ENCODE measurements at places on chromosomes 7 and 10.

DNA sequence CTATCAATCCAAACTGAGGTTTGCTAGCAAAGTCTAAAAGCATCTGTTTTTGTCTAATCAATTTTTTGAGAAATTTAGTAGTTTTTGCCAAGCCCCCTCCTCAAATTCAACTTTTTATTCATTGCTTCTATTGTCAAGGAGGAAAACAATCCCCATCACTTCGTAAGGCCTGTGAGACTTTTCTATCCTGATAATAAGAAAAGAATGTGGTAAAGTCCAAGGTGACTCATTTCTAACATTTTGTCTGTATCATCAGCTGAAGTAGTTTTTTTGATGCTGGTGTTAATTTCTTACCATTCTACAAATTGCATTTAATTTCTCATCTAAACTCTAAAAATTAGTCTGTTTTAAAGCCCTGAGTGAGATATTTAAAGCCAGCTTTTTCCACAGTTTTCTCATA, 11.7 kb downstream of the ANK3 start:
- DNase-seq: no peak

DNA sequence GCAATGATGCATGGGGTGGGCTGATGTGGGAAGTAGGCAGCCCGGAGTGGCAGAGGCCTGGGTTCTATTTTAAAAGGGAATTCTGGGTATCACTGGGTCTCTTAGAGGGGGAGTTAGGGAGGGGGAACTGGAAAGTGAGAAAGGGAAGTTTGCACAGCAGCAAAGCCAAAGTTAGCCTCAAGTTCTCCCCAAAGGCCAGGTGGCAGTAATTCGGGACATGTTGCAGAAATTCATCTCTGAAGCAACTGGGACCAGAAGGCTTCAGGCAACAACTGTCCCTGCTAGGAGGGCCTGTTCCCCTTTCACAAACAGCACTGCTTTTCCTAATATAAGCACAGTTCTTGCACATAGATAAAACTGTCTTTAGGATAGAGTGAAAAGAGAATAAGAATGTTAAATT, 67.4 kb downstream of the NOD1 start:
- DNase-seq: no peak

DNA sequence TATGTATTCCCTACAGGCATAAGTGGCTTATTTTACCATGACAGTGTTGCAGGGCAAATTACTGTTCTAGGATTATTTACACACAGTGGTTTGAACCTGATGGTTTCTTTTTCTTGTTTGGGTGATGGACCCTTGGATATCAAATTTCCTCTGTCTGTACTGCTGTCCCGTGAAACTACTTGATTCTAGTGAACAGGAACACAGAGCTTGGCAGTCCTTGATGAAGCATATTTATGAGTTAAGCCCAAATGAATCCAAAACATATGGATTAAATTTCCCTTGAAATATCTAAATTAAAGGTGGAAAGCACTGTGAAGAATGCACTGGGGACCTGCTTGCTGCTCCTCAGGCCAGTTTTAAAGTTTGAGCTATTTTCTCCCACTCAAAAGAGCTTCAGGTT, 635.3 kb downstream of the INHBA start:
- DNase-seq: no peak

DNA sequence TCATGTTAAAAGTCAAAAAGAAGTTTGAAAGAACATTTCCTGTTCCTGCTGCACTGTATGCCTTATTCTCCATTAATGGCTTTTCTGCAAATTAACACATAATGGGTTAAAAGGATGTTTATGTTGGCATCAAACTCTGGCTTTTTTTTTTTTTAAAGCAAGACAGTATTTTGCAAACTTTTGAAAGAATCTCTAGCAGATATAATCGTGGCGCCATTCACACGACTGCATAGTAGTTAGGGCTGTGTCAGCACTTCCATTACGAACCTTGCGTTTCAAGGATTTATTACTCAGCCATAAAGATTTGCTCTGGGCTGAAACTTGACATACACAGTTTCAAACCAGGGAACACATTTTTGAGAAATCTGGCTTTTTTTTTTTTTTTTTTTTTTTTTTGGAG, 207.8 kb downstream of the DYNC1I1 start:
- DNase-seq: no peak

DNA sequence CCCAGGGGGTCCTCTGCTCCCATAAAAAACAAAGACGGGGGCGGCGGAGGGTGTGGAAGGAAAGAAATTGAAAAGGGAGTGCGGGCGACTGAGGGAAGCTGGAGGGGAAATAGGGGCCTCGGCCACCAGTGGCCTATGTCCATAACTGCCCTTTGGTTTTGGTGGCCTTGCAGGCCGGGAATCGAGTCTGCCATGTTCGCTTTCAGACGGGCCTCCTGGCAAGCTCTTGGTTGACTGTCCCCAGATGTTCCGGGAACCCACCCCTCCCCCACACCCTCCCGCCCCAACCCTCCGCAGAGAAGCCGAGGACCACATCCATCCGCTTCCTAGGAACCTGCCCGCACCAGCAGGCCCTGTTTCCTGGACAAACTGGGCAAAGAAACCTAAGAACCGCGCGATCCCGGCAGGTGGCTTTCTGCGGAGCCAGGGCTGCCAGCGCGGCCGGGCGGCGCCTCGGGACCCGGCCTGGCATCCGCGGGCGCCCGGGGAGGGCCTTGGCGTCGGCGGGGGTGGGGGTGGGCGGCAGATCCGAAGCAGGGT, 20.0 kb upstream of the GATA3 start:
- no peak for DNase-seq

- no peak for DNase-seq
Measured at GRCh38 chr10:130422366-130423324, 286.5 kb downstream of the GLRX3 start.

DNA sequence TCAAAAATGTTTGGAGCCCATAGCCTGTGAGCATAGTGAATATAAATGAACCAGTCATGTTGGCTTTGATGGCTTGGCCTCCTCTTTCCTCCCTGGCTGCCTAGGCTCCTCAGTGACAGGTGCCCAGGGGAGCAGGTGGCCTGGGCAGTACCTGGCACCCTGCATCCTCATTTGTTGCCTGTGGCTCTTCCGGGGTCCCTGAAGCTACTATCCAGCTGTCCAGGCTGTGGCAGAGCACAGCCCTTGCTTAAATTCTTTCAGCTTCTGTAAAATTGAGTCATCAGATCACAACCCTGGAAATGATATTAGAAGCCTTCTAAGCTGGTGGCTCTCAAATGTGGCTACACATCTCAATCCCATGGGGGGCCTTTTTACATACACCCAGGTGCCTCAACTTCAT, 525.4 kb downstream of the GALNT17 start:
- DNase-seq: no peak

DNA sequence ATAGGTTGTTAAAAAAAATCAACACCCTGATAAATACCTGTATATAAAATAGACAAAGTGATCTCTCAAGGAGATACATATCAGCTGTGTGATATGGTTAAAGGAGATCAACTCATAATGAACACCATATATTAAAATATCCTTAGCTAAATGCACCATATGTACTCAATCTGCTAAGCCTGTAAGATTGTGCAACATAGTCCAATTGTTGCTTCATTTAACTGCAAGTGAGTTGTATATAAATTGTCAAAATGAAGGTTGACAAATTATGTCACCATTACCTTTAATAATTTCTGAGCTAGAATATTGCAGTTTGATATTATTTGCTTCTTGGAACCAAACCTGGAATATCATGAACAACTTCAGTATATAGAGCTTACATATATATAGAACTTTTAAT, 283.7 kb downstream of the MALRD1 start:
- no peak for DNase-seq

GRCh38 chr10:22229802-22230157, 12.0 kb upstream of the EBLN1 start:
- no peak for DNase-seq

DNA sequence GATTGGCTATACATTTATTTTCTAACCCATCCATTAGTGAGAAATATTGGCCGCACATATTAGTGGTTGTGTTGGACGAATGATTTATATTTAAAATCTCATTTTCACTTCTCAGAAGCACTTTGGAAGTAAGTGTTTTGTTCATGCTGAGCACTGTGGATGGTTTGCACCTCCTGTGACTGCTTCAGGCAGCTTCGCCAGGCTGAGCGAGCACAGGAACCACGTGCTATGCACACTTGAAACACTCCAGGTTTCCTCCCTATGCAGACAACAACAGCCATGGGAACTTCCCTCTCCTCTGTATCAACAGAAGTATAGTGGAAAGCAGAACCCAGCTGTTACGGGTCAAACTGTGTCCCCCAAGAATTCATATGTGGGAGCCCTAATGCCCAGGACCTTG, 67.3 kb upstream of the WDR11 start:
- no peak for DNase-seq

- no peak for DNase-seq
Measured at GRCh38 chr10:5560817-5561703, 36.3 kb downstream of the CALML3 start.

DNA sequence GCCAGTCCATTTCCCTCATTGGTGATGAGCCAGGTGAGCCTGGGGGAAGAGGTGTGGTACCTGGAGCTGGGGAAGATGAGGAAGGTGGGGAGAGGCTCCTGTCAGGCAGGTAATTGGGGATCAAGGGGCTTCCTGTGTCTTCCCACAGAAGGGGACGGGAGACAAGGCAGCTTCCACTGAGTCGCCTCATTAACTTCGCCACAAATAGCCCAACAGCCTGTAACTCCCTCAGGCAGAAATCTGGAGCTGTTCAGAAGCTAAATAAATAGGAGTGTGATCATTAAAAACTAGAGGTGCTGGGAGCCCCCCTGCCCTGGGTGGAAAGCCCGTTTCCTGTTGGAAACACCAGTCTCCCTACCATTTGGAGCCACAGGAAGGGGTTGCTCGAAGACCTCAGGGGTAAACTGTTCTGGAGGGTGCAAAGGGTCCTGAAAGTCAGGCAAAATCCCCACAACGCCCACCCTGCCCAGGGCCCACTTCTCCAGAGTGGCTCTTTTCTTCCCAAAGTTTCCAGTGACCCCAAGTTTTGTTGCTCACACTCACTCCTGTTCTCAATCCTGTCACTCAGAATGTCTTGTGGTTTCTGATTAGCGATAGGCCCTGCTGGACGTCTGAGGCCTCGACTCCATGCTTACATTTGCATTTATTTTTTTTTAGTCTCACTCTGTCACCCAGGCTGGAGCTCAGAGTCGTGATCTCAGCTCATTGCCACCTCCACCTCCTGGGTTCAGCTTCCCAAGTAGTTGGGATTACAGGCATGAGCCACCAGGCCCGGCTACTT, 25.7 kb downstream of the UNC5B start:
- no peak for DNase-seq

DNA sequence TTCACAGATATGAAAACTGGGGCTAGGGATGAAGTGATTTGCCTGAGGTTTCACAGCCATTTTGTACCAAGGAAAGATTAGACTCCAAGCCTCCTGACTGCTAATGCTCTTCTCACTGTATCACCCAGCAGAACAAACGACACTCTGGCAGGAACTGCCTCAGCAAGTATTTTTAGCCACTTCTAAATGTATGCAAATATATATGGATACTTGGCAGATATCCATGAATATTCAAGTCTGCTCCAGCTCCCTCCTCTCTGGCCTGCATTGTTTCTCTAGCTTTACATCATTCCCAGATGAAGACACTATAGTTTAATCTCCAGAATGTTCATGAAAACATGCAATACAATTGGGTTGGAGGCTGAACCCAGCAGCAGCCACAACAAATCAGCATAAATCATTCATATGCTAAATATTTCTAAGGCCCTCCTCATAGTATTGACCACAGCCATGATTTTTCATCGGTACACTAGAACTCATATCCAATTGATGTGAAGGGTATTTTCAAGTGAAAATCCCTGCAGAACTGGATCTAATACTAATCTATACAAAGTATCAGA, 65.5 kb downstream of the HPSE2 start:
- no peak for DNase-seq

- peak; percentile 6 for DNase-seq
Measured at GRCh38 chr10:58152673-58153263, 114.9 kb downstream of the IPMK start.

- DNase-seq: no peak
Measured at GRCh38 chr7:14341200-14341775, 351.8 kb upstream of the ETV1 start.

DNA sequence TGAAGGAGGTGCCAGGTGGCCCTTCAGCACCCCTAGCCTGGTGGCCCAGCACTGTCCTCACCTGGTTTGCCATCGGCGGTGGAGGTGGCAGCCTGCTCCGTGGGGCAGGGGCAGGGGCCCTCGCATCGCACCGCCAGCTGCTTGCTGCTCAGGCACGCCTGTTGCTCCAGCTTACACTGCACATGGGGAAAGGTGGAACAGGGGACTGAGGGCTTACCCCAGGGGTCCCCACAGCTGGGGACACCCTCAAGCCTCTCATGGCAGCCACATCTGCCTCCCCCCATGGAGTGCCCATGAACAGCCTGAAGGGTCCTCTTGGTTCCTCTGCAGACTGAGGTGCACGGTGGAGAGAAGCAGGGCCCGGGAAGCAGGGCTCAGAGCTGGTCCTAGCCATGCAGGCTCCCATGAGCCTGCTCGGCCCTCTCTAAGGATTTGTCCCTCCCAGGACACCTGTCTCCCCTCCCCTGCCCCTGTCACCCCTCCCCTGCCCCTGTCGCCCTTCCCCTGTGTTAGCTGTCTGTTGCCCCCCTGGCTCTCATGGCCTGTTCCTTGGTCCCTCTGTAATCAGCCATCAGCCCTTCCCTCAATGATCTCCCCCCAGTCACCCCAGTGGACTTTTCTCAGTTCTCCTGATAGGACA, 20.1 kb downstream of the SPOCK2 start:
- no peak for DNase-seq

GRCh38 chr7:117640465-117640864, 160.6 kb downstream of the CFTR start:
- DNase-seq: no peak

- no peak for DNase-seq
Measured at GRCh38 chr7:56686276-56686859, 445.9 kb downstream of the ZNF479 start.

GRCh38 chr7:80883154-80884025, 35.5 kb downstream of the SEMA3C start:
- DNase-seq: no peak

- DNase-seq: no peak
Measured at GRCh38 chr7:152052771-152053170, 27.3 kb downstream of the GALNT11 start.

- no peak for DNase-seq
Measured at GRCh38 chr10:30915146-30915545, 116.5 kb downstream of the ZNF438 start.

DNA sequence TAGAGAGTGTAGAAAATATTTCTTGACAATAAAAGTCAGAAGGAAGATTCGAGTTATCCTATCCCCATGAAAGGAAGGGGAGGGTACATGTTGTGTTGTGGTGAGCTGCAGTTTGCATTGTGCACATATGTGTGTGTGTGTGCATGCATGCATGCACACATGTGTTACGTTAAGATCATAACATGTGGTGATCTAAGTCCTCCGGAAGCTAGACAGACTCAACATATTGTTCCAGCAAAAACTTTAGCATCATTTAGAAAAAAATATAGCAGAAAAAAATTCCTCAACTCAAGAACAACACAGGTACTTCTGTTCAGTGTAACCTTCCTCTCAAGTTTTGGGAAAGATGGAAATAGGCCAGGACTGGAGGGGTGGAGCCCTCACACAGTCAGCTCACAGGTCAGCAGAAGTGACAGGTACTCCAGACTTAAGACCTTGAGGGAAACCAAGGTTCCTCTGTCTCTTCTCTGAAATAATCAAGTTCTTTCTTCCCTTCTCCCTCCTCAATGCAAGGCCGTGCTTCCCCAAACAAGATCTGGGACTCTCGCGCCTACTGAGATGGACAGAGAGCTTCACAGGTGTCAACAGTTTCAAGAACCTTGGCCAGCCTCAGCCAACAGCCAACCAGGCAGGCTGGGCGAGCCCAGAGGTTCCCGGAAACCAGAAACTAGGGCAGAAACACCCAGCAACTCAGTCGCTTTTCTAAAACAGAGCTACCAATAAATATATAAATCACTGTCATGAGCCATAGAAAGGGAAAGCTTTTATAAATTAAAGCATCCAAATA, 205.2 kb downstream of the FAM107B start:
- DNase-seq: peak; percentile 30

- DNase-seq: no peak
Measured at GRCh38 chr10:1241973-1242935, 186.1 kb downstream of the WDR37 start.

Measured in activated naive CD4-positive, alpha-beta T cell (primary cell).